Eye (tissue), 1 donor: ENCODE measurements at places on chromosomes 12 and 14.

- no peak for DNase-seq
Measured at GRCh38 chr12:88662961-88663360, 82.7 kb upstream of the KITLG start.

DNA sequence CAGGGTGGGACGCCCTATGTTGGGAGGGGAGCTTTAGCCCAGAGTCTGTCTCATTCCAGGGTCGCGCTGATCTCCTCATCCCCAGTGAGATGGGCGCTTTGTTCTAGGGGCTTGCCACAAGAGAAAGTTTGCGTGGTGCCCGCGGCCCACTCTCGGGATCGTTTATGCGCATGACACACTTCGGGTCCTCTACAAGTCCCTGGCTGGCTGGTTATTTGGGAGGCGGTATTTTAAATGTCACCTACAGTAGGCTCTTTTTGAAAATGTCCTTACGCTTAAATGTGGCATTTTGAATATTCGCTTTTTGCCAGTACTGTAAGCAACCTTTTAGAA lies 541 bp downstream of the GOLT1B start:
- no peak for DNase-seq

DNA sequence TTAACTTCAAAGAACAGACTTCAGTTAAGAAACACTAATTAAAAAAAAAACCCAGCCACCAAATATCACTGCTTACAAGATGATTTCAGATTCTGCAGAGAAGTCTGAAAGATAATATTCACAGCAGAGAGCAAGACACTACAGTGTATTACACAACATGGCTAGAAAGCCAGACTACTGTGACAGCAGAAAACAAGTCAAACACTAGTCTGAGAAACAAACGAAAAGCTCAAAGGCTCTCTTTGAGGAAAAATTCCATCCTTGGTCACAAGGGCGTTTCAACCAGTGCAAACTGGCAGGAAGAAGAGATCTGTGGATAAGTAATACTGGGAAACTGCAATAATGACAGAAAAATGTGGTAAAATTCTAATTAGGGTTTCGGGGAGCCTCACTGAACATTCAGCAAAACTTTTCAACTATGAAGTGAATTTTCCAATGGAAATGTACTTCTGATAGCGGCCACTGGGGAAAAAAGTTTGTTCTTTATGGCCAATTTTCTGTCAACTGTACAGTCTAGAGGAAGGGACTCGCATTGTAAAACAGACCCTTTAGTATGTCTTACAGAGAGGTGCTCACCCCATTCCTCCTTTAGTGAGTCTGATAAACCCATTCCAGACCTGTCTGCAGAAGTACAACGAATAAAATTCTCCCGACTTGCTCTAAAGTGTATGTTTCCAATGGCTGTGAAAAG lies 50.4 kb downstream of the ACADS start:
- DNase-seq, result no peak

DNA sequence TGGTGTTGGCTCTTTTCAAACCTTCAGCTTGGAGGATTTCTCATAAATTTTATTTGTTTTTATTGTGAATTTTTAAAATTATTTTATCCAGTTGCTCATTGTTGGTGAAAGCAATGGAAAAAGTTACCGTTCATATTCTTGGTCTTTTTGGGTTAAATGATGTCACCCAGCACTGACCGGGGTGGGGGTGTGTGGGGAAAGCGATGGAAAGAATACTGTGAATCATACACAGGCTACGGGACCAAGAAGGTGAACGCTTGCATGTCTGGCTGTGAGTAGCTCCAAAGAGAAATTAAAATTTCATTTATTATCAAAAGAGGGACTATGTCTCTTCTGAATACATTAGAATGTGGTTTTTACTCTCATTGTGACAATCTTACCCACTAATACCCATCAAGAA lies 430.1 kb downstream of the AEBP2 start:
- DNase-seq, result no peak

DNA sequence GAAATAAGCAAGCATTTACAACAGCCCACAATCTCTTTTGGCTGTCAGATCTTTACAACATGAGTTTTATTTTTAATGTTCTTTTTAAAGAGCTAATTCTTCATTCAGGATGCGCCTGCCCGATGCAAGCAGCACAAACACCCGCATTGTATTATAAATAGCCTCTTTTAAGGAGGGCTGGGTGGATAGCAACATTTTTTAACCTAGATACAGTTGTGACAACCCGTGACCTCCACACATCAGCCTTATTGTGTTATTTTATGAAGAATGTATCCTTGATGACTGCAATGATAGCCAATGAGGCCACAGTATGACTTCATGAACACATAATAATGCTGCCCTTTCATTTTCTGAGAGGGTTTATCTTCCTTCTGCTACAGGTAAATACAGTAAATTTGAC lies 173.7 kb downstream of the FOXN3 start:
- DNase-seq, result no peak

- peak; percentile 44 for DNase-seq
Measured at GRCh38 chr14:78440356-78440894, 270.3 kb downstream of the NRXN3 start.

- no peak for DNase-seq
Measured at GRCh38 chr14:94663965-94664704, 51.9 kb downstream of the SERPINA3 start.

- no peak for DNase-seq
Measured at GRCh38 chr12:1444142-1444516, 150.3 kb downstream of the FBXL14 start.

GRCh38 chr12:48118284-48118871 lies 786 bp upstream of the PFKM start:
- DNase-seq, result no peak

- DNase-seq, result no peak
Measured at GRCh38 chr12:28099871-28100270, 90.4 kb upstream of the CCDC91 start.

DNA sequence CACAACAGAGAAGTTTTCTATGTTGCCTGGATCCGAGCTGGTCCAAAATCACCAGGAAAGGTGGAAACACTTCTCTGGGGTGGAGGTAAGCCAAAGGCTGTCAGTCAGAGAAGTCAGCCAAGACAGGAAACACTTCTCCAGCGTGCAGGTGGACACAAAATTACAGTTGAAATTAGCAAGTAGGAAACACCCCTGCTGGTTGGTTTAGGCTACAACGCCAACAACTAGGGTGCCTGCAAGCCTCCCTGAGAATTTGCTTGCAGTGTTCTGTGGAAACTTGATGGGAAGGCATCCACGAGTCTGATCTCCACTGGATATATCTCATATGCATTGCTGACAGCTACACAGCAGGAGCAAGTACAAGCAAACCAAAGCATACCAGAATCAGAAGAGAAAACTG lies 600.5 kb downstream of the RERGL start:
- DNase-seq, result no peak

GRCh38 chr12:5648692-5649359 lies 216.9 kb downstream of the NTF3 start:
- DNase-seq, result peak; percentile 82

DNA sequence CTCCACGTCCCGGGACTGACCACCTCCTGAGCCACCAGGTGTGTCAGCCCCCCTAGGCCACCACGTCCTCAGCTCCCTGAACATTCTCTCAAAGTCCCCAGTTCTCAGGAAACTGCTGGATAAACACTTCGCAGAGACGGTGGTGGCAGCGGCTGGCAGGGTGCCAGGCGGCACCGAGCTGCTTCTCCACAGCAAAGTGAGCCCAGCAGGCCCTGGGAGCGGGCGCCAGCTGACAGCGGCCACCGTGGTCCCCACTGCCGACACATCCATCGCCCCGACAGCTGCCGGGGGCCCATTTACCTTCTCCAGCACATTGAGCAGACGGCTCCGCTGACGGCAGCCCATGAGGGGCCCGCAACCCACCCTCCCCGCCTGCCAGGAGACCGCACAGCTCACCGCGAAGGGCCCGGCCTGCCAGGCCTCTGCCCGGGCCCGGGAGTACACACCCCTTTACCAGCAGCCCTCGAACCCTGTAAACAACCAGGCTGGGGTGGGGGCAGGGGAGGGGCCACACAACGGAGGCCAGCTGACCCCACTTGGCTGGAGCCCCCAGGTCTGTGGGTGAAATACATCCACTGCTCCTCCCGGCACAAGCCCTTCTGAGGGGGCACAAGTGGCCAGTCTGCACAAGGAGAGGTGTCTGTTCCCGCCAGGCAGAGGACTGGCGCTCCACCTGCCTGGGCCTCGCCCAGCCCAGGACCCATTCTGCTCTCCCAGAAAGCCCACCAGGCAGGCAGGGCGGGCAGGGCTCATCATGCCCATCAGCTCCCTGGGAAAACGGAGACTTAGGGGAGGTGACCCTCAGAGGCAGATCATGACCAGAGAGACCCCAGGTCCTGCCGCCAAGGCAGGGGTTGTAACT lies 10.5 kb downstream of the AKT1 start:
- no peak for DNase-seq

DNA sequence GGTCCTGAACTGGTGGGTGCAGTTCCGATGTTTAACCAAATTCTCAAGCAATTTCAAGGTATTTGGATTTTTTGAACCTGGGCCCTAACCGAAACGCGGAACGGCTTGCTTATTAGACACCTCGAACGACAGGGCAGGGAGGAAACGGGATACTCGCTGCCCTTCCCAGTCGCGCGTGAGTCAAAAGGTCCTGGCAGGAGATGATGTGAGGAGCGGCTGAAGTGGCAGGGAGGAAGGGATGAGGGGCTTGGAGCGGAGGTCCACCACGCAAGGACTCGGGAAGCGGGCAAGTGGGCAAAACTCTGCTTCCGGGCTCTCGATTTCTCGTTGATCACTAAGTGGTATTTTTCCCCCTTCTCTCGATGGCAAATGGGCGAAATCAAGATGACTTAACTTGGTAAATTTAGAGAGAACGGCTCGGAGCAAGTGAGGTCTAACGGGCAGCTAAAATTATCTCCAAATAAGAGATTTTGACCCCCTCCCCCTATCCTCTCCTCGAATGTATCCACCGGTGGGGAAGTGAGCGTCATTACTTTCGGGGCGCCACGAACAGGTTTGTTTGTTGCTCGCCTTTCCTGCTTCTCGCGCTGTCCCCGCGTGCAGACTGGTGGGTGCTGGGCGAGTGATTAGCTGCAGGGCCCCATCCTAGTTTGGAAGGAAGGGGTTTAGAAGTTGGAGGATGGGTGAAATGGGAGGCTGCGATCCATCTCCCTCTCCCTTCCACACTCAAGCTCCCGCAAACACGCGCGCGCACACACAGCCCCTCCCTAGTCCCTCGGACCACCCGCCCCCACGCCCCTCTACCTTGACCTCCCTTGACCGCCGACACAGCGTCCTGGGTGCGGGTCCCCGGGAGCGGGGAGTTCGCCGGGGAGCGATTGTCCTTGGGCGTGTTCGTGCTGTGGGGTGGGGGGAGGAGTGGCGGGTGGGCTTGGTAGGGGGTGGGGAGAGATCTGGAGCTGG lies 986 bp upstream of the NTF3 start:
- peak; percentile 57 for DNase-seq

DNA sequence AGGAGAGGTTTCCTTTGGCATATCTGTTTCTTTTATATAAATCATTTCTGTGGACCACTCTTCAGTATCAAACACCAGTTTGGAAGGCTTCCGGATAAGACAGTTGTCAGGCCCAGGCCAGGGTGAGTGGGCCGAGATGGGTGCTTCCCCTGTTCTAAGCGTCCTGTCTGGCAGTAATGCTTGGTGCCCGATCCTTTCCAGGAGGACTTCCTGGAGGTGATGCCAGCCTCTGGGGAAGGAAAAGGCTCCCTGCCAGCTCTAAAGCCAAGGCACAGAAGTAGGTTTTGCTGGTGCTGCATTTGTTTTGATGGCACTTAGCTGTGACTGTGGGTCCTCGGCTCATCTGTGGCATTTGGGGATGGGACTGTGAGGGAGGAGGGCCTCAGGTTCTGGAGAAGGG lies 124.4 kb upstream of the RTL1 start:
- DNase-seq, result no peak

DNA sequence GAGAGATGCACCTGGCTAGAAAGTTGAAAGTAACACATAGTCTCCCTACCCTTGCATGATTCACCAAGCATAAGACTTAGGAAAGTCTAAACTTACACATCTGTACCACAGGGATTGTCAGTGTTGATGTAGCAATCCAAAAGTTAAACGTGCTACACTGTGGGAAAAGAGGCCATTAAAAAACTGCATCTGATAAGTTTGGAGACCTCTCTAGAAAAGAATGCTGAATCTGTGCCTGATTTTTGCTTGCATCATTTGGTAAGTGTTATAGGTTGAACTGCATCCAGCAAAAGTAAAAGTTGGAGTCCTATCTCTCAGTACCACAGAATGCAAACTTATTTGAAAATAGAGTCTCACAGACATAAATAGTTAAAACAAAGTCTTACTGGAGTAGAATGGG lies 126.6 kb downstream of the SLC6A15 start:
- DNase-seq, result no peak

- DNase-seq, result peak; percentile 5
Measured at GRCh38 chr12:9449181-9449580, 158.5 kb downstream of the KLRB1 start.

GRCh38 chr12:15788233-15789219 lies 662 bp downstream of the EPS8 start:
- DNase-seq, result peak; percentile 86

DNA sequence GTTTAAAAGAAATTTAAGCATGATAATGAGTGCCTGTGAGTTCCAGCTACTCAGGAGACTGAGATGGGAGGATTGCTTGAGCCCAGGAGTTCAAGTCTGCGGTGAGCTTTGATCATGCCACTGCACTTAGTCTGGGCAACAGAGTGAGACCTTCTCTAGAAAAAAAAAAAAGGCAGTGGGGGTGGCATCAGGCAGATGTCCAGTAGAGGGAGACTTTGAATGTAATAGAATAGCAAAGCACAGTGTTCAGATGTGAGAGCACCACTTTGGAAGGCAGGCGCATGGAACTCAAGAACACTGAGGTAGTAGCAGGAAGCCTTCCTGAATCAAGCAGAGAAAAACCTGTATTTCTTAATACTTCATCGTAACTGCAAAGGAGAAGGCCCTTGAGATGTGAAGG lies 394.5 kb upstream of the GARIN6 start:
- no peak for DNase-seq

DNA sequence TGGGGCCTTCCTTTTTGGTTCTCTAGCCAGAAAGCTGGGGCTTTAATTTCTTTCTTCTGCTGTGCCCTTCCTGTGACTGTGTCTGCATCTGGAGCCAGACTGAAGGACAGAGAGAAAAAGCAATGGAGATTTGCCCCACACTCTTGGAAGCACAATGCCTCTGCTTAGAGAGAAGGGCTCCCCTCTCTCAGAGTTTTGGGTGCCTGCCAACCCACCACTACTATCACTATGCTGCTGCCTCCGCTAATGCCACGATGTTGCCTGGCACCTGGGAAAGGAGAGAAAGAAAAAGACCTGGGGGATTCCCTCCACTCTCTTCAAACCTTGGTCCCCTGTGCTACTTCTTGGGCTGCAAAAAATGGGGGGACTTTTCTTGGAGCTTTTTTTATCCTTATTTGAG lies 52.6 kb downstream of the TMEM260 start:
- DNase-seq, result no peak

DNA sequence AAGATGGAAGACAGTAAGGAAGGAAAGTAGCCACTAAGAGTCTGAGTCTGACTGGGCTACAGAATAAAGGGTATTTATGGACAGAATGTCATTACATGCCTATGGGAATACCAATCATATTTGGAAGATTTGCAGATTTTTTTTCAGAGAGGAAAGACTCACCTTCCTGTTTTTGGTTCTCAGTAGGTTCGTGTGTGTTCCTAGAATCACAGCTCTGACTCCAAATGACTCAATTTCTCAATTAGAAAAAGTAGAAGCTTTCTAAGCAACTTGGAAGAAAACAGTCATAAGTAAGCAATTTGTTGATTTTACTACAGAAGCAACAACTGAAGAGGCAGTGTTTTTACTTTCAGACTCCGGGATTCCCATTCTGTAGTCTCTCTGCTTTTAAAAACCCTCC lies 15.4 kb upstream of the PAPLN start:
- no peak for DNase-seq

- no peak for DNase-seq
Measured at GRCh38 chr12:2836574-2836973, 1.7 kb upstream of the NRIP2 start.

GRCh38 chr14:58872061-58872460 lies 234.3 kb downstream of the DACT1 start:
- DNase-seq, result no peak
